Fibroblast of pulmonary artery (primary cell): ENCODE measurements at places on chromosomes 13 and 19.
A peak's percentile ranks its signal among the peaks of the same experiment; 100 is the strongest.

GRCh38 chr19:58468216-58468839, 1.4 kb downstream of the ZNF324 start:
- DNase-seq, result no peak

DNA sequence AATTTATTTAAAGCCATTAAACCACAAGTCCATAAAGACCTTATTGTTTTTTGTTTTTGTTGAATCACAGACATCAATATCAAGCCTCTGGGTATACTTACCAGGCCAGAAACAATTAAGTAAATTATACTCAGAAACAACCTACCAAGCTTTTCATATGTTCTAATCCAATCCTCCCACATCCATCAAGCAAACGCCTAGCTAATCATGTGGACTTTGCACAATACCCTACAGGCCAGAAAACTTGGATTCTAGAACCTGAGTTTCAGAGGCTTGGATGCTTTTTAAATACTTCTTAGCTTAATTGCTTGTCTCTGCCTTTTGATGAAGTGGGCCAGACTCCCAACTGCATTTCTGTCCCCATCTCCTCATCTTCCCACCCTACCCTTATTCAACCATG, 39.9 kb downstream of the TGDS start:
- no peak for DNase-seq

DNA sequence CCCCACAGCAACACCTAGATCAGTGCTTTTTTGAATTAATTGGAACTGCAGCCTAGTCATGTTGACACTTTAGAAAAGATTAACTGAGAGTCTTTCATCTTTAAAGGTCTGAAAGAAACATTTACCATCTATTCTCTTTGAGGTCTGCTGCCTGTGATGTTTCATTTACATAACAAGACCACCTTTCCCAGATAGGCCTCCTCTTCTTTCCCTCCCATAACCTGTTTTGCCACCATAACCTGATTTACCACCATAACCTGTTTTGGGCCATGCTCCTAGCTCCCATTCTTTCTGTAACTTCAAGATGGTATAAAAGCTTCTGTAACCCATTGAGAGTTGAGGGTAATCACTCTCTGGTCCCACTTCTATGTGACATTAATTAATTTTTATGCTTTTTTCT, 320.8 kb downstream of the PCDH20 start:
- DNase-seq, result no peak

GRCh38 chr13:106197496-106197895, 338.0 kb downstream of the EFNB2 start:
- DNase-seq, result no peak

GRCh38 chr13:94093652-94094315, 385.7 kb downstream of the DCT start:
- DNase-seq, result no peak

DNA sequence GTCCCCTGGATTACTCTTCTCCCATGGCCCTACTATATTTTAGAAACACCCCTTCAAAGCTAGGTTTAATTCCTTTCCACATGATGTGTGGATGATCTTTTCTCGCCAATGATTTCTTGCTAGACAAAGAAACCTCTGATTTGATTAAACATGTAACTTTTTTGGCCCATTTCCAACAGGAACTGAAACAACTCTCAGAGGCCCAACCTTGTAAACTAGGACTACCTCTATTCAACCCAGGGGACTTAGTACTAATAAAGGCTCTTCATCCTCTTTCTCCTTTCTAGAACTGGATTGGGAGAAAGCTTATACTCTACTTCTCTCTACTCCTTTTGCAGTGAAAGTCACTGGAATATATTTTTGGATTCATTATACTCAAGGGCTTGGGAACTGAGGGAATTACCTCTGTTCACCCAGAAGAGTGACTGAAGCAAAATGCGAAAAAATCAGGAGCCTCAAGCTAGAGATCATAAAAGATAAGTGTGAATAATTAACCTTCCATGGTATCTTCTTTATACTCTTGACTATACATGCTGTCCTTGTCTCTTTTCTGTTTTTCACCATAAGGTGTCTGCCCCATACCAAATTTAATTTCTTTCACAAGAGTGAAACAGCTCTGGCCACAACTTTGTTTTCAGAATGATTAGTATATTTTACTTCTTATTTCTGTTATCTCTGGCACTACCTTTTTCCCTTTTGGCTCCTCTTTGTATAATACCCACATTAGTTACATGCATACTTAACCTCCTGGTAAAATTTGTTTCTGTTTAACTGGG, 977.6 kb downstream of the SLITRK5 start:
- DNase-seq, result no peak

DNA sequence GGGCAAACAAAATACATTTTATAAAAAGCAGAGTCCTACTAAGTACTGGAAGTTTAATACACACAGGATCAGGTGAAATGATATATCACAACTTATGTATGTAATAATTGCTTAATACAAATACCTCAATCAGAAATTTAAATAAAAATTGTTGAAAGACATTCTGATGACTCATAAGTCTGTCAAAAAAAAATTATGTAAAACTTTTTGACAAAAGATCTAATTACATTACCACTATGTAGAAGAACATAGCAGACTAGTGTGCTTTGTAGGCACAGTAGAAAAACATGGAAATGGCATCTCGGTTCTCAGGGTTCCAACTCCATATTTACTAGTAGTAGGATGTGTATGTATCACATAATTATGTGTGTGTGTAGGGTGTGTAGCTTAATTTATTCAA, 156.2 kb downstream of the DNAJC3 start:
- no peak for DNase-seq

GRCh38 chr19:47723581-47723940, 10.3 kb downstream of the EHD2 start:
- peak; percentile 91 for DNase-seq

GRCh38 chr13:75993241-75993640, 357.1 kb downstream of the LMO7 start:
- no peak for DNase-seq

DNA sequence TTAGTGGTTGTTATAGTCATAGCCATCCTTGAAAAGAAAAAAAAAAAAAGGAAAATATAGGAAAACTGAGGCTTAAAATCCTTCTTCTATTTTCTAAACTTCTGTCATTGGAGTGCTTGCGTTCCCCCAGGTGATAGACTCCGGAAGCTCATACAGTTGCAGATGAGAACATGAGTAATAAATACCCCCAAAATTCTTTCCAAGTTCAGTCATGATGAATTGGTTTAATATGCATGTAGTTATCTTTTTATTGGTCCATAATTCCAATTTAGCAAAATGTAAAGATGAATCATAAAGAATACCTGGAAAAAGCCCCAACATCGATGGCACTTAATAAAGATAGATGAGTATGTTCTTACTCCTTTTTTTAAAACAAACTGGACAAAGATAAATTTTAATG, 192.3 kb downstream of the SHISA2 start:
- no peak for DNase-seq

- no peak for DNase-seq
These were observed 11.3 kb downstream of the NMRK2 start for GRCh38 chr19:3944018-3944721.

DNA sequence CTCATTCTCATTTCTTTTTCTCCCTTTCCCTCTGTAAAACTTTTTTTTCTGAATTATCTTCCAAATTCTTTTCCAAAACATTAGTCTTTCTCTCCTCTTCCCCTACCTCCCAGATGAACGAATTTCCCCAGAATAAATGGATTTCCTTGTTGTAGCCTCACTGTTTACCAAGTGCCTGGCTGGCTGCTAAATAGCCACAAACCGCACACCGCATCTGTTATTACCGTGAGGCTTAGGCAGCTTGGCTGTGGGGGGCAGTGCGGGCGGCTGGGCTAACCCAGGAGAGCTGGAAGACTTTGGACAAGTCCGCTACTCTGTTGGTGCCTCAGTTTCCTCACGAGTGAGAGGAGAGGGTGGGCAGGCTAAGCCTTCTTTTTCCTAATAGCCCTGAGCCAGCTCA, 10.7 kb downstream of the IL17D start:
- no peak for DNase-seq

- peak; percentile 74 for DNase-seq
These were observed 871.4 kb upstream of the GPC6 start for GRCh38 chr13:92355213-92355612.

DNA sequence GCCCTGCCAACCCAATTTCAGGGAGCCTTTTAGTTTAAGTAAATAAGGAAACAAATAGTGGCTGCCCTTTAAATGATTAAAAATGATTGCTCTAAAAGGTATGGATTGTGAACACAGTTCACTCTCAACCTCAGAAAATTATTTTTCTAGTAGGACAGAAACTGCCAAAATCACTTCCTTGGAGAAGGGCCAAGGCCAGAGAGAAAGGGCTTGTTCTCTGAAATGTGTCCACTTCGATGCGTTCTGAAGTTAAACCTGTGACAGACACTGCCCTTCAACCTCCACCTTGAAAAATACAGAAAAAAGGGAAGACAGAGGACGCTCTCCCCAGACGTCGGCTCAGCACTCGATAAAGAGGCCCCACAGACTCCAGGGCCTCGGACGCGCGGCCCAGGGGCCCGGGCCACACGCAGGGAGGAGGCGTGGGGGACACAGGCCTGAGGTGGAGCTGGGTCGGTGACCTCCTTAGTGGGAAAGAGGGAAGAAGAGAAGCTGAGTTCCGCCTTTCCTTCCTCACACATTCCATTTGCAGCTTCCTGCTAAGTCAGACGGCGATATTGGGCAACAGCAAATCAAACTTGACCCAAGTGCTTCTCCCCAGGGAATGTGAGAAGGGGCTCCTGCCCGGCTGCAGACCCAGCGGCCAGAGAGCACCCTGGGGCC, 63.6 kb downstream of the RASA3 start:
- peak; percentile 85 for DNase-seq

DNA sequence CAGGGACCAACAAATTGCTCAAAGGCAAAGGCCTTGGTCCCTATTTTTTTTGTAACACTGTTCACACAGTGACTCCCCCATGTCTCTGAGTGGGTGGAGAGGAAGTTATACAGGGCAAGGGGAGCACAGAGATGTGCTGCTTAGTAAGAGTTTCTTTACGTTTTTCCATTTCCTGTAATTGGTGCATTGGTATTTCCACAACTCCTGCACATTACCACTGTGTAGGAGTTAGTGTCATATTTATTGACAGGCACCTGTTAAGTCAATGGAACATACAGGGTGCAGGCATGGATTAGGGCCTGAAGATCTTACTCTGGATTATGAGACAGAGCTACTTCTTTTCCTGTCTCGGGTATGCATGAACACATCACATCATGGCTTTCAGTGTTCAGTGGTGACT, 45.2 kb downstream of the SOX21 start:
- DNase-seq, result no peak

DNA sequence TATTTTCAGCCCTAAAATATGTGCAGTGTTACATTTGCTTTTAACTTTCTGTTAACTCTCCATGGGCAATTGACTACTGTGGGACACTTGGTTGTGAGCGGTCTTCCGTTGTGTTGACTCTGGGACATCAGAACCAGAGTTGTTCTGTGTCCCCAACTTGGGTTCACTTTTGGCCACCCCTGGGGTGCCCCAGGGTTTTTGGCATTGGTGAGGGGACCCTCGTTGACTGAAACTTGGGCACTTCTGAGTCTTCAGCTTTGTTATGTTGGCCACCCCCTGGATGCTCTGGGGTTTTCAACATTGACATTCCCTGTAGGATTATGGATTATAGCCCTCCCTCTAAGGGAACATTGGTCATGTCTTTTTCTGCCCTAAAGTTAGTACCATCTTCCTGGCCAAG, 57.1 kb downstream of the OR10H4 start:
- no peak for DNase-seq

- no peak for DNase-seq
These were observed 46.9 kb downstream of the FLT1 start for GRCh38 chr13:28447989-28448388.

DNA sequence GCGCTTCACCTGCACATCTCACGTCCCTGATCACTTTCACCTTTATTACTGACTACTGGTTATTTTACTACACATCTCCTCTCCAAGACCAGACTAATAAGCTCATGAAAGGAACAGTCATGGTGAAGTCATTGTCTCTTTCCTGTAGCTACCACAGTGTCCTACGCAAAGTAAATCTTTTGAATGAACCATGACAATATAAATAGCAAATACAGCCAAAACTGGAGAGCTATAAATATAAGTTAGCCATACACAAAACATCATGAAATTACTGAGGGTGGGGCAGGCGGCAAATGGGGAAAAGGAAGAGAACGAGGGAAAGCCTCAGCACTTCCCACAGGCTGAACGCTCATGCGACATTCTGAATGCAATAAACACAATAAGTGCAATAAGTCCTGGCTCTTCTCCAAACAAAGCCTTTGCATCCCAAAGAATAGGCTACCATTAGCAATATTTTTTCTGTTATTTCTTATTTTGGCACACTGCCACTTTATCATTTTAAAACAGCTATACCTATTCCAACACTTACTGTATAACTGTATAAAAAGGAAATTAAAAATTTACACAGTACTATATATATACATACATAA, 62.5 kb downstream of the TUBGCP3 start:
- DNase-seq, result no peak

- DNase-seq, result no peak
These were observed 1.5 kb downstream of the ZNF235 start for GRCh38 chr19:44303320-44303719.

DNA sequence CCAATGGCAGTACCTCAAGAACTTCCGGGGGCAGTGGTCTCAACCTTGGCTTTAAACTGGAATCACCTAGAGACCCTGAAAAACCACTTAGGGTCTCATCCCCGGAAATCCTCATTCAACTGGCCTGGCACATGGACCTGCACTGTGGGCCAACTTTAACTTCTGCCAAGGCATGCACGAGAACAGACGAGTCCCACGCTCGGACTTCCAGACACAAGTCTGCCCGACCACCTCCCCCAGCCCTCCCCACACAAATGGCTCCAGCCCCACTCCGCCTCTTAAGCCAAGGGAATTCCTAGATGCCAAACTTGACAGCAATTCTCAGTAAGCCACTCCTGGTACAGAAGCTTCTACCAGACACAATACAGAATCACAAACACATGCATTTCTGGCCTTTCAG, 114.0 kb downstream of the STK24 start:
- no peak for DNase-seq

GRCh38 chr13:108200781-108201398, 14.4 kb downstream of the LIG4 start:
- DNase-seq, result peak; percentile 13
